ENCODE measurements at places on chromosomes 2 and 18.
A peak's percentile ranks its signal among the peaks of the same experiment; 100 is the strongest.

GRCh38 chr2:144519934-144520731 is at the start of gene ZEB2:
ZEB2 (minus strand) TSS chr2:144520119; CDS start chr2:144517350, 2,769 bp downstream.
- DNase-seq = no peak

- DNase-seq = no peak
Measured at GRCh38 chr18:47677952-47678351, 252.5 kb downstream of the SMAD2 start.

- DNase-seq = no peak
Measured at GRCh38 chr2:65501836-65502235, 69.4 kb upstream of the SPRED2 start.

DNA sequence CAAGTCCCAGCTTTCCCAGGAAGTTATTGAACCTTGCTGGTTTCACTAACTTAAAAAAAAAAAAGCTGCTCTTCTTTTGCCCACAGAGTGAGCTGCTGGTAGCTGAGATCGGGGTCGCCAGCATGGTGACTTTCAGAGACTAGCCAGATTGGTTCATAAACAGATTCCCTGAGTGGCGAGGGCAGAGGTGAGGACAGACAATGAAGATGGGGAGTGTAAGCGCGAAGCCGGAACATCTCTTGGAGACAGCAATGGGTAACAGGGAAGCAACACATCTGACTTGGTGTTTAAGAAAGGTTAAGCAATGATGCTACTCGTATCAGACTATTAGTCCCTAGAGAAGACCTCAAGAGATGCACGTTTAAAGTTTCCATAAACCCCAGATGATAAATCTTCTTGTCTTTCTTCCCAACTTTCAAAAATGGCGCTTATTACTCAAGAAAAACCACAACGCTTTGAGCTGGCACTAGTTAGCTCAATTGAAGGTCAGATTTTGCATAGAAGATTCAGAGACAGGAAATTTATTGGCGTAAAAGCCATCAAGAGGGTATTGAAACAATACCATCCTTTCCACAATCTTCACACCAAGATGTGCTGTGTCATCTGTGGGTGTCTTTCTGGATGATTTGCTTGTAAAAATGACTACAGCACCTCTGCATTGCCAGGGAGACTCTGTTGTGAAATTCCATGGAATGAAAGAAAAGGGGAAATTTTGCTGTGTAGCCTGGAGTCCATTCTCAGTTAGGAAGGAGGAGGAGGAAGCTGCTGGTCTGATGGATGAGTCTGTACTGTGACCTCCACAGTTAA is 193.1 kb upstream of the CXCR4 start:
- DNase-seq = no peak

DNA sequence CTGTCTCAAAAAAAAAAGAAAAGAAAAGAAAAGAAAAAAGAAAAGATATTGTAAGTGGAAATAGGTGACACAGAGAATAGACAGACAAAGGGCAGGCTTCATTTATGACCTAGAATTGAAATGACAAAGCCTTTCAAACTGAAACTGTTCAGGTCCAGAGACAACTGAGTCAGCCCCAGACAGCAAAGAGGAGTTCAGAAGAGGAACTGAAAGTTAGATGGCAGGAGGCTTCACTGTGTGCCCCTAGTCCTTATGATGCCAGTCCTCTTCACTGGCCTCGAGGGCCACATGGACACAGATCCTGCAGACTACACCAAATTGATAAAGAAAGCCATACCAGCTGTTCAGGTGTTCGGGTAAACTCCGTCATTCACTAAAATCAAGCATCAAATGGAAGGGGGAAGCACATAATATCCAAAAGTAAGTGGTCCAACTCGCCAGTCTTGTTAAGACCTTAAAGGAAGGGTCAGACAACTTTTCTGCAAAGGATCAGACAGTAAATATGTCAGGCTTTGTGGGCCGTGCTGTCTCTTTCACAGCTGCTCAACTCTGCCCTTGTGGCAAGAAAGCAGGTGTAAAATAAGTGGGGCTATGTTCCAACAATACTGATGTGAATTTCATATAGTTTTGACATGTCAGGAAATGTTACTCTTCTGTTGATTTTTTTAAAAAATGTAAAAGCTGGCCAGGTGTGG is 231.9 kb upstream of the MGAT5 start:
- no peak for DNase-seq

GRCh38 chr2:20065885-20066602 is 14.6 kb upstream of the LAPTM4A start:
- peak; percentile 85 for DNase-seq

- DNase-seq = no peak
Measured at GRCh38 chr2:120628248-120628647, 107.4 kb upstream of the GLI2 start.

DNA sequence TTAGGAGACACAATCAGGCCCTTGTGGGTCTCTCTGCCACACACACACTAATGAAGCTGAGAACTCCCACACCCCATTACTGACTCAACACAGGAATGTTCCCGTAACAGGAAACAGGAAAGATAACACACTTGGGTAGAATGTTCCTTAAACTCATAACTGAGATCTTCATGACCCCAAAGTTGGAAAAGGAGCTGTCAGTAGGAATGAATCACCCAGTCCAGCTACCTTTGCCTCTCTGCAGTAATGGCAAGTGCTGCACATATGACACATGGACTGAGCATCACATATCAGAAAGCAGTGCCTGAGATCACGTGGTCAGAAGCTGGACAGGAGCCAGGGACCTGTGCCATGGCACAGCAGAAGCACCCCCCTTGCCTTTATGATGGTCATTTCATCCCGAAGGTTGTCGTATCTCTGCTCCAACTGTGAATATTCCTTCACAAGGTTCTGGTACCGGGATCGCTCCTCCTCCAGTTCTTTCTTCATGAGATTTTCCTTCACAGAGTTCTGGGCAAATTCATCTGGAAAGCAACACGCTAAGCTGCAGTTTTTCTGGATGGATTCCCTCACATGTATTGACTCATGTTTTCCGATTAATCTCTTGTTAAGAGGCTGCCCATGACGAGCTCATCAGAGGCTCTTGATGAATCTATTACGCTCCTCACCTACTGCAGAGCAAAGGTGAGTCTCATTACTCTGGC is 65.4 kb upstream of the ACAA2 start:
- DNase-seq = no peak

- DNase-seq = no peak
Measured at GRCh38 chr2:229646186-229646723, 68.1 kb downstream of the DNER start.

GRCh38 chr2:151819920-151820319 is 8.3 kb downstream of the ARL5A start:
- no peak for DNase-seq

DNA sequence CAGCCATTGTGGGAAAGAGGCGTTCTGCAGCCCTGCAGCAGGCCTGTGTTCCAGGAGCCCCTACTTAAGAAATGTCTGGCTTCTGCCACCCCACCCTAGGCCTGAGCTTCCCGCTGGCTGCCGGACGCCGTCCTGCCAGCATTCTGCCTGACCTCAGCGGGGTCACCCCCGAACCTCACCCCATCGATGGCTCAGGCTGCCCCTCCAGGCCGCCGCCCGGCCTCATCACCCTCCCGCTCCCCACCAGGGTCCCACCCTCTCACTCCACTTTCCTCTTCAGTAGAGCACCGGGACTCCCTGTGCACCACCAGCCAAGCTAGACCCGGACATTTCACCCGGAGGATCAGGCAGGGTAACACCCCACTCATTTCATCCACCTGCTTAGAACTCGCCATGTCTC is 73.6 kb upstream of the SALL3 start:
- DNase-seq = no peak

GRCh38 chr2:136448432-136448831 is 316.9 kb upstream of the THSD7B start:
- no peak for DNase-seq

GRCh38 chr2:64439194-64439593 is 14.8 kb upstream of the LGALSL start:
- DNase-seq = no peak

GRCh38 chr2:36367895-36368353 is 12.3 kb downstream of the CRIM1 start:
- DNase-seq = no peak

GRCh38 chr18:13446610-13447461 is 228.3 kb downstream of the LDLRAD4 start:
- DNase-seq = no peak

- no peak for DNase-seq
Measured at GRCh38 chr18:51614967-51615571, 417.6 kb upstream of the MEX3C start.

DNA sequence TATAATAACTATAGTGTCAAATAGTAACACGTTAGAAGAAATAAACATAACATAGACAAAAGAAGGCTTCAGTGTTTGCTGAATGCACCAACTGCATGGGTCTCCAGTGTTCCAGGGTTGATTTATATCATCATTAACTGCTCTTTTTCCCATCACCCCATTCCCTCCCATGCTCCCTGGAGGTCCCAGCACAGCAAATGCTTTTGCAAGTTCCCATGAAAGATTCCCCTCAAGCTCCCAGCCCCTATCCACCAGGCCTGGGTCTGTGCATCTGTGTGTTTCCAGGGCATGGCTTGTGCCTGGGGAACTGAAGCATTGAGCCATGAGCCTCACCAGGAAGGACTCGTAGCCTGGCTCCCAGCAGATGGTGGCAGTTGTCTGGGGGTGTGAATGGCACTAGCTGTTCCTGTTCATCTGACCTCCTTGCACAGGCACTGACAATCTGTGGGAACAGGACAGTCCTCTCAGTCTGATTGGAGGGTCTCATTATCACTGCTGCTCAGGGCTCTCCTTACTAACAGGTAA is 164.6 kb upstream of the RMP24 start:
- DNase-seq = no peak

DNA sequence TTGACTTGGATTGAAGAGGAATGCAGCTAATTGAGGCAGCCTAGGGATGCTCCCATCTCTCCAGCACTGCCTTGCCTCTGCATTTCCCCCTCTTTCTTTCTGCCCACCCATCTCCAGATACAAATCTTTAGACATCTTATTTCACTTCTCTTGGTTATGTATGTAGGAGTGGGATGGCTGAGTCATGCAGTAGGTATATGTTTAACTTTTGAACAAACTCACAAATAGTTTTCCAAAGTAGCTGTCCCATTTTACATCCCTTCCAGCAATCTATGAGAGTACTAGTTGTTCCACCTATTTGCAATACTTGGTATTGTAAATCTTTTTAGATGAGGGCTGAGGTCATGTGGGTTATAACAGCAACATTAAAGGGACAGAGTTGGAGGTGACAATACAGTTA is 329.9 kb downstream of the DYSF start:
- DNase-seq = no peak

DNA sequence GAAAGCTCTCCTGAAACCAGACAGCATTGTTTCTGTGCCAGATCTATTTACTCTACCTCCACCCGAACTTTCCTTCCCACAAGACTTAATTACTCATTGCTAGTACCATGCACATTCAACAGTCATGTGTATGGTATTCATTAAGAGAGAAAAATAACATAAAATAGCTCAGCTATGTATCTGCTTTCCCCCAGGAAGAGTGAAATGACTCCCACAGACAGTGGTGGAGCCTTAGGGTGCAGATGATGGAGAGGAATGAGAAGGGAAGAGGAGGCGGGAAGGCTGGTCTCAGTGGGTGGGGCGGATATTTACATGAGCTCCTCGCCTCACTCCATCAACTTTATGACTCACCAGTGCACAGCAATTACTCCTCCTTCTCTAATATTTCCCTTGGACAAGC is 724.5 kb downstream of the EPHA4 start:
- DNase-seq = peak; percentile 57

DNA sequence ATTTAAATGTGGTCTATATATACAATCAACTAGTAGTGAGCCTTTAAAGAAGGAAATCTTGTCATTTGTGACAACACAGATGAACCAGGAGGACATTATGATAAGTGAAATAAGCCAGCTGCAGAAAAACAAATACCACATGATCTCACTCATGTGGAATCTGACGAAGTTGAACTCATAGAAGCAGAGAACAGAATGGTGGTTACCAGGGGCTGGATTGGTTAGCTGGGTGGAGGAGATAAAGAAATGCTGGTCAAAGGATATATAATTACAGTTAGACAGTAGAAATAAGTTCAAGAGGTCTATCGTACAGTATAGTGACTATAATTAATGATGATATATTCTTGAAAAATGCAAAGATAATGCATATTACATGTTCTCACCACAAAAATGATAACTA is 267.9 kb downstream of the FBXO15 start:
- no peak for DNase-seq

DNA sequence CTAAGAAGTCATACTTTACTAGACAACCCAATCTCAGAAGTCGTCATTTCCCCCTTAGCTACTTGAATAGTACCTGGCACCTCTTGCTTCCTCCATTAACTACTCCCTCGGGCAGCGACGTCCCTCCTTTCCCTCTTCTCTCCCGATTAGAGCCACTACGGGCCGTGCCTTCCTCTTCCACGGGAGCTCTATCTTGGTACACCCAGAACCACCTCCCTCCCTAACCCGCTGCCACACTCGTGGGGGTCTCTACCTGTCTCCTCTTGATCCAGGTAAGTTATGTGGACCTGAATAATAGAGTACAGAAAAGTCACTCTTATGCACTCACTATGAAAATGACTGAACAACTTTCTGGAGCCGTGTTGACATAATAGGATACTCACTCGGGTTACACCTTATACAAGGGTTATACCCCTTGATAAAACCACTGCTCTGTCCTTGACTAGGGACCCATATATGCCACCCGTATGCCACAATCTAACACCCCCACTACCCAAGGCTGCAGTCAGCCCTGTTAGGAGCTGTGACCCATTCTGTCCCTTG is 595 bp upstream of the HDHD2 start:
- DNase-seq = no peak

GRCh38 chr2:143341478-143341877 is 212.3 kb downstream of the ARHGAP15 start:
- DNase-seq = no peak

DNA sequence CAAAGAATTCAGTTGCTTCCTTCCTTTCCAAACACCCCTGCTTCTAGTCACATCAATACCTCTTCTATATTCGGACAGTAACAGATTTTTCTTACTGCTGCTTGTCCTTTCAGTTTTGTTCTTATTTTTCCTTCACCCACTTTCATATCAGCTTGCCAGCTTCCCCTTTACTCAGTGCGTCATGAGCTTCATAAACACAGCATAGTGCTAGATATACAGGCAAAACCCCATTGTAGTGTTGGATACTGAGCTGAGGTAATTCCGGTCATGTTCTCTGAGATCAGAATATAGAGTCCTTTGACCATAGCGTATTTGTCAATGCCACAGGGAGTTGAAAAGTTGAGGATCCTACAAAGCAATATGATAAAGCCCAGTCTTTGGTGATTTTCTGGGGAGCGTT is 2.4 kb downstream of the FARP2 start:
- DNase-seq = no peak

- no peak for DNase-seq
Measured at GRCh38 chr2:10064932-10065772, 15.1 kb downstream of the CYS1 start.

DNA sequence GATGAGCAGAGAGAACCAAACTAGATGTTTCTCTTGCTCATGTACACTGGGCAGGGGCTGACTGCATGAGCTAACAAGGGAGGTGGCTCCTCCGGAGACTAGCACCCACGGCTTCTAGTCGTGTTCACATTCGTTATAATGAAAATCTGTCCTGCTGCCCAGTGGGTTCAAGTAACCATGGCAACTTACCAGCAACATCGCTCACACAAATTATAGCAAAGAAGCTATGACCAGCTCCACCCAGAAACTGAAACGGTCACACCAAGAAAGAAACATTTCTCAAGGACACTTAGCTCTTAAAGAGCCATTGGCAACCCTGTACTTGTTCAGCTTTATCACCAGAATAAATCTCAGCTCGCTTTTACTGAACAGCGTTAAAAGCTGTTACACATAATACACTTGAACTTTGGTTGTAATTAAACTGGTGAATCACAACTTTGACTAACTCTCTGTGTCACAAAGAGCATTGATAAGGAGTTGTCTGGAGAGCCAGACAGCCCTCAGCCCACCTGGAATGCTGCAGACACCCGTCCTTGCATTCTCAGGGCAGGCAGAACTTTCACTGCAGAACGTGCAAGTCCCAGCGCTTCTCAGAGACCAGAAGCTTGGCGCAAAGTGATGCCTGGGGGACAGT is 141.2 kb downstream of the PID1 start:
- DNase-seq = no peak

Measured in HTR-8/SVneo (cell line).